ENCODE measurements at places on chromosomes 2 and 18. TPM values are rescaled to one million over a fixed set of nuclear protein-coding genes. Genes with fewer than 3 reads are reported as not detected.

The REG1B gene
- not detected for total RNA-seq

The IL36B gene
- total RNA-seq, result not detected

The CPO gene
- total RNA-seq, result not detected

The RNF152 gene
- total RNA-seq, result not detected

The DSC2 gene
- not detected for total RNA-seq

The ZSWIM2 gene
- total RNA-seq, result not detected

The TSPYL6 gene
- total RNA-seq, result not detected

DNA sequence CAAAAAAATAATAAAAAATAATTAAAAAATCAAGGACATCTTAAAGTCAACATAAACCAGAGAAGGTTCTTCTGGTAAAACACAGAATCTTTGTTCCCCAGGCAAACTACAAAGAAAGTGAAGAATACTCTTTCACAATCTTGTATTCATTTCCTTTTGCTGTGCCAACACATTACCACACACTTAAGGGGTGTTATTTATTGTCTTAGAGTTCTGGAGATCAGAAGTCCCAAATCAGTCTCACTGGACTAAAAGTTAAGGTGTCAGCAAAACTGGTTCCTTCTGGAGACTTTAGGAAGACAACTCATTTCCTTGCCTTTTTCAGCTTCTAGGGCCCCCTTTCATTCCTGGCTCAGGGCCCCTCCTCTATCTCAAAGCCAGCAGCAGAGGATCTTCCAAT is 12.2 kb upstream of the CAB39 start:
- H3K27ac ChIP-seq, result no peak overlapping the region
- no peak for DNase-seq
- no peaks in the 10 kb centered on the region for H3K27me3 ChIP-seq
- H3K4me3 ChIP-seq, result no peak overlapping the region
- H3K4me1 ChIP-seq, result peaks cover 11% of the 10 kb centered on the region

- H3K4me3 ChIP-seq, result peak within 1 kb of the TSS; percentile 12
- H3K27me3 ChIP-seq, result peaks cover 78% of the 10 kb centered on the region
- peak; percentile 27 for DNase-seq
Measured at GRCh38 chr2:181680055-181680936, at the start of gene NEUROD1. Gene NEUROD1, minus strand, starts transcription at chr2:181680517. Its CDS starts 1,657 bp downstream, at chr2:181678860.

- H3K4me3 ChIP-seq, result no peak overlapping the region
- peak; percentile 11 for DNase-seq
- H3K4me1 ChIP-seq, result no peaks in the 10 kb centered on the region
- H3K36me3 ChIP-seq, result no peaks in the 10 kb centered on the region
- no peaks in the 10 kb centered on the region for H3K27me3 ChIP-seq
Measured at GRCh38 chr2:239873656-239874635, 151.2 kb downstream of the NDUFA10 start.

GRCh38 chr2:21415234-21415633 is 291.5 kb downstream of the TDRD15 start:
- H3K27me3 ChIP-seq, result no peaks in the 10 kb centered on the region
- no peak overlapping the region for H3K27ac ChIP-seq
- no peak overlapping the region for H3K4me3 ChIP-seq
- H3K36me3 ChIP-seq, result no peaks in the 10 kb centered on the region

- peak; percentile 15 for DNase-seq
- H3K27me3 ChIP-seq, result no peaks in the 10 kb centered on the region
- peak overlapping the region; percentile 48 for H3K27ac ChIP-seq
Measured at GRCh38 chr2:68744366-68744912, 9.8 kb downstream of the ARHGAP25 start.

DNA sequence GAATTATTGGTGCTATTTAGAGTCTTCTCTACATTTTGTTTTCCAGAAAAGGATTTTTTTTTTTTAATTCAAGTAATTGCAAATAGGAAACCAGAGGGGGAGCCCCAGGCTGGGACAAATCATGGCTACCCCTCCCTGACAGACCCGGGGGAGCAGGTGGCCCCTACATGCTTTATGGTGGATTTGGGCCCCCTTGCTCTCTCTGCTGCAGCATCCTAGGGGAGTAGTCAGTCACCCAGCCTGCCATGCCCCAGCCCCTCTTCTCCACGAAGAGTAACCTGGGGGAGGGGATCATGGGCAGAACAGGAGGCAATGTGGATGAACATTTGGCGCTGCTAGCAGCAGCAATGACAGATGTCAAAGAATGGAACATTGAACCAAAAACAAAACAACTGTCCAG is 4.6 kb downstream of the C2orf81 start:
- peaks cover 37% of the 10 kb centered on the region for H3K4me1 ChIP-seq
- DNase-seq, result no peak
- H3K27me3 ChIP-seq, result no peaks in the 10 kb centered on the region
- H3K27ac ChIP-seq, result no peak overlapping the region

- no peak overlapping the region for H3K4me3 ChIP-seq
- H3K27me3 ChIP-seq, result no peaks in the 10 kb centered on the region
- H3K4me1 ChIP-seq, result no peaks in the 10 kb centered on the region
- no peaks in the 10 kb centered on the region for H3K36me3 ChIP-seq
- no peak for DNase-seq
Measured at GRCh38 chr2:84160453-84160852, 298.6 kb downstream of the SUCLG1 start.

DNA sequence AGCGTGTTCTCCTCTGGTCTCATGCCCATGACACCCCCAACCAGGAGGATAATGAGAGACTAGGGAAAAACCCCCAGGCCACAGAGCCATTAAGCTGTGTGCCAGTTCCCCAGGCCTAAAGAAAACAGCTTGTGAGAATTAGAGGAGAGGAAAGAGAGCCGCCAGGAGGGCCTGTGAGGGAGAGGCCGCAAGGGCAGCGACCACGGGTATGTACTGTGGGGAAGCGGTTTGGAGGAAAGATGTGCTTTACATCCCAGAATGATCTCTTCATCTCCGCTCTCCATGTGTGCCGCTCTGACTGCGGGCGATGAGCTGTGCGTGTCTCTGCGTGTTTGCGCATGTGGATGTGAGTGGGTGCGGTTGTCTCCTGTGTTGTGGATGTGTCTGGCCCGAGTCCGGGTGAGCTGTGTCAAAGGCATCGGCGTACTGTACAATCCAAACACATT is 82.9 kb downstream of the DYSF start:
- no peak overlapping the region for H3K4me3 ChIP-seq
- H3K27me3 ChIP-seq, result peaks cover 6% of the 10 kb centered on the region
- no peak overlapping the region for H3K27ac ChIP-seq
- peaks cover 6% of the 10 kb centered on the region for H3K4me1 ChIP-seq
- no peaks in the 10 kb centered on the region for H3K36me3 ChIP-seq
- DNase-seq, result no peak

GRCh38 chr2:203852760-203853159 is 14.8 kb upstream of the CTLA4 start:
- peaks cover 24% of the 10 kb centered on the region for H3K4me1 ChIP-seq
- no peak overlapping the region for H3K4me3 ChIP-seq
- no peak for DNase-seq
- H3K36me3 ChIP-seq, result no peaks in the 10 kb centered on the region
- H3K27ac ChIP-seq, result no peak overlapping the region
- H3K27me3 ChIP-seq, result no peaks in the 10 kb centered on the region

GRCh38 chr2:2613279-2614199 is 282.5 kb upstream of the MYT1L start:
- peaks cover 7% of the 10 kb centered on the region for H3K36me3 ChIP-seq
- peak overlapping the region; percentile 81 for H3K27ac ChIP-seq
- H3K27me3 ChIP-seq, result peaks cover 10% of the 10 kb centered on the region
- H3K4me3 ChIP-seq, result peak overlapping the region; percentile 73
- DNase-seq, result peak; percentile 94

DNA sequence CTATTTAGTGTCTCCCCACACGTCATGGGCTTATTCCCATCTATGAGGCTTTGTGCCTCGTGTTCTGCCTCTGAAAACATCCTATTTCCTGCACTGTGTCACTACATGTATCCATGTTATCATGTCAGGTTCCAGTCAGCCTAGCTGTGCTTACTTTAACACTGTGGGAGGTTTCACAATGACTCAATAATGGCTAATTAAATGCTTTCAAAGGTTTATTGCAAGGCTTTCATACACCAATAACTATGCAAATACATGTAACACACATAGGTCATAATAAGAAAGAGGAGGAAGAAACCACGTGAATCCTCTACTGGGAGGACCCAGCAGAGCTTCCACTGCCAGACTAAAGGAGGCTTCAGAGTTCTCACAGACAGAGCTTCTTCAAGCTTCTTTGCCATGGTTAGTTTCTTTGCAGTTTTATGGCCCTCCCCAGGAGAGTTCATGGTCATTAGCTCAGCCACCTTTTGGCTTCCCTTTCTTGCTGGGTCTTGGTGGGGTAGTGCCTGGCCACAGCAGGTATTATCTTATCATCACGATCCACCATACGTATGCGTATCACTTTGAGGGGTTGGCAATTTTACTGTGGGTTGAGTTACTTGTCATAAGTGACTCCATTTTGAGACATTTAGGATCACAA is 5.1 kb upstream of the COLEC12 start:
- H3K27ac ChIP-seq, result no peak overlapping the region
- peaks cover 19% of the 10 kb centered on the region for H3K27me3 ChIP-seq
- no peak overlapping the region for H3K4me3 ChIP-seq
- no peaks in the 10 kb centered on the region for H3K36me3 ChIP-seq
- H3K4me1 ChIP-seq, result peaks cover 4% of the 10 kb centered on the region

DNA sequence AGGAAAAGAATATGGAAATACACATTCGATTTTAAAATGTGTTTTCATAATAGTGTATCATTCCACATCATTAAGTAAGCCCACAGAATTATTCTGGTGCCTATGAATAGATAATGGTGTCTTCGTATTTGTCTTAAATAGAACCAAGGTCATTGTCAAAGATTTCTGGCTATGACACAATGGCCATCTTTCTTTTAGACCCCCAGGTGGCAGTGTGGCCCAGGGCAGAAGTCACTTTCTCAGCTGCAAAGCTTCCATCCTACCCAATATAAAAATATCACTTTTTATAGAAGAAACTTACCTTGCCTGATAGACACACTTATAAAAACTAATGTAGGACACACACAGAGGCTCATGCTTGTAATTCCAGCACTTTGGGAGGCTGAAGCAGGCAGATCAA is 57.5 kb downstream of the ZRANB3 start:
- H3K27me3 ChIP-seq, result no peaks in the 10 kb centered on the region
- no peaks in the 10 kb centered on the region for H3K36me3 ChIP-seq
- H3K4me1 ChIP-seq, result no peaks in the 10 kb centered on the region
- no peak overlapping the region for H3K27ac ChIP-seq
- peak; percentile 46 for DNase-seq

DNA sequence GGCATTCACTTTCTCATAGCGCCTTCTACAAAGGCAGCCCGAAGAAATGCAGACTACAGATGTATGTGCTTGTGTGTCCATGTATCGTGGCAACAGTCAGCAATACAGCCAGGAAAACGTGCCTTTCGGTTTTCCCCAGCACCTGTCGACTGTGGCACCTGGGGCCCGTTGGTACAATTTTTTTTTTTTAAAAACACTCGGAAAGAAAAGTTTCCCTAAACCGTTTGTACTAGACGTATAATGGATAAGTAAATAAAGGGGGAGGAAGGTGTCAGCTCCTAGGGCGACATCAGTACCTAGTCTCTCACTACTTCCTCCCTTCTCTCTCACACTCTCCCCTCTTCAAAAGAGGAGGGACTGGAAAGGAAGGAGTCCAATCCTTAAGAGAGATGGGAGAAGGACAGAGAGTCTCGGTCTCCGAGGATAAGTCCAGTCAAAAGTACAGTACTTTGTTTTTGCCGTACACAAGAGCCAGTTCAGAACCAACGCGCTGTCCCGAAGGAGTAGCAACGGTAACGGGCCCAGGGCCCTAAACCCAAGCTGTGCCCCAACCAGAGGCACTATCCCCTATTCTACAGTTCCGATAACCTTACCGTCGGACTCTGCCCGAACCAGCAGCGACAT is 759 bp downstream of the PPP4R3B start:
- no peak overlapping the region for H3K4me3 ChIP-seq
- H3K27ac ChIP-seq, result no peak overlapping the region
- H3K36me3 ChIP-seq, result peaks cover 27% of the 10 kb centered on the region
- H3K27me3 ChIP-seq, result no peaks in the 10 kb centered on the region
- peaks cover 41% of the 10 kb centered on the region for H3K4me1 ChIP-seq

- no peak overlapping the region for H3K27ac ChIP-seq
- no peak overlapping the region for H3K4me3 ChIP-seq
- H3K27me3 ChIP-seq, result no peaks in the 10 kb centered on the region
- no peaks in the 10 kb centered on the region for H3K4me1 ChIP-seq
Measured at GRCh38 chr2:19876751-19877150, 25.0 kb downstream of the TTC32 start.

GRCh38 chr2:9391961-9392720 is 31.2 kb downstream of the ITGB1BP1 start:
- no peaks in the 10 kb centered on the region for H3K36me3 ChIP-seq
- DNase-seq, result no peak
- peaks cover 1% of the 10 kb centered on the region for H3K27me3 ChIP-seq
- H3K4me3 ChIP-seq, result no peak overlapping the region
- no peak overlapping the region for H3K27ac ChIP-seq
- H3K4me1 ChIP-seq, result no peaks in the 10 kb centered on the region

DNA sequence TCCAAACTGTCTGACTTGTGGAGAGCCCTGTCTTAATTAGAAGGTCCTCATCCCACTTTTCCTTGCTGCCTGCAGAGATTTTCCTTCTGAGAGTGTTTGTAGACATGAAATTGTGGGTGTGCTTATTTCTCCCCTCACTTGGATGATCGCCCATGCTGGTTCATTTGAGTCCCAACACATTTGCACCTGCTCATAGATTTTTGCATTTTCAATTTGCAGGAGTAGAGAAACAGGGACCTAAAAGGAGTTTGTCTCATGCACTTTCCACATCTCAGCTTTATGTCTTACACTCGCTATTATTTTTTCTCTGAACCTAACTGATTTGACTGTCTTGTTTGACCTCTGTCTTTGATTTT is 33.2 kb upstream of the FHL2 start:
- no peak overlapping the region for H3K27ac ChIP-seq
- no peaks in the 10 kb centered on the region for H3K36me3 ChIP-seq
- DNase-seq, result no peak
- H3K27me3 ChIP-seq, result peaks cover 20% of the 10 kb centered on the region
- no peak overlapping the region for H3K4me3 ChIP-seq

GRCh38 chr2:150486539-150487484 is 655 bp downstream of the RND3 start:
- peaks cover 44% of the 10 kb centered on the region for H3K27me3 ChIP-seq
- peaks cover 15% of the 10 kb centered on the region for H3K4me1 ChIP-seq
- H3K4me3 ChIP-seq, result peak overlapping the region; percentile 16
- H3K27ac ChIP-seq, result no peak overlapping the region
- H3K36me3 ChIP-seq, result no peaks in the 10 kb centered on the region
- DNase-seq, result no peak

- no peaks in the 10 kb centered on the region for H3K4me1 ChIP-seq
- H3K4me3 ChIP-seq, result no peak overlapping the region
- no peaks in the 10 kb centered on the region for H3K27me3 ChIP-seq
- DNase-seq, result no peak
- H3K27ac ChIP-seq, result no peak overlapping the region
- no peaks in the 10 kb centered on the region for H3K36me3 ChIP-seq
Measured at GRCh38 chr2:83650161-83650560, 808.9 kb downstream of the SUCLG1 start.

Measured in activated CD8-positive, alpha-beta T cell treated with anti-CD3 and anti-CD28 coated beads, Interleukin-2, amount 10 ng/mL, durations not matched to agents 7 days and 5 days (primary cell).